ENCODE measurements at places on chromosomes 4 and X.

- DNase-seq, result no peak
Observed at GRCh38 chrX:108304210-108304609, 134.0 kb downstream of the COL4A6 start.

GRCh38 chrX:100980608-100981497 is 11.3 kb downstream of the ARL13A start:
- DNase-seq, result no peak

- DNase-seq, result no peak
Observed at GRCh38 chr4:159220353-159220752, 117.5 kb downstream of the RAPGEF2 start.

DNA sequence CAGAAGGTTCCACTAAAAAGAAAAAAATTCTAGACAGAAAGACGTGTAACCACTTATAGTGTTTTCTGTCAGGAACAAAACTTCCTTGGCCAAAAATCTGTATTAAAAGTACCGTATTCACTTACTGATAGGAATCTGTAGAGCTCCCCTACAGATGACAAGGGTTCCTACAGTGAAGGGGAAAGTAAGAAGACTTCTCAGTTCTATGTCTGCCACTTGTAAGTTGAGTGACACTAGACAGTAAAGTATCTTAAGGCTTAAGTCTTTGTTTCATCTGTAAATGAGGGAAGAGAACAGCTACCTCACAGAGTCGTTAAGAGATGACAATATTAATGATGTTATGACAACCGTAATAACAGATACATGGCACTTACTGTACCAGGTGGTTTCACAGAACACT is 3.3 kb downstream of the COQ2 start:
- no peak for DNase-seq

- DNase-seq, result no peak
Observed at GRCh38 chr4:2816401-2816954, 23.6 kb downstream of the SH3BP2 start.

DNA sequence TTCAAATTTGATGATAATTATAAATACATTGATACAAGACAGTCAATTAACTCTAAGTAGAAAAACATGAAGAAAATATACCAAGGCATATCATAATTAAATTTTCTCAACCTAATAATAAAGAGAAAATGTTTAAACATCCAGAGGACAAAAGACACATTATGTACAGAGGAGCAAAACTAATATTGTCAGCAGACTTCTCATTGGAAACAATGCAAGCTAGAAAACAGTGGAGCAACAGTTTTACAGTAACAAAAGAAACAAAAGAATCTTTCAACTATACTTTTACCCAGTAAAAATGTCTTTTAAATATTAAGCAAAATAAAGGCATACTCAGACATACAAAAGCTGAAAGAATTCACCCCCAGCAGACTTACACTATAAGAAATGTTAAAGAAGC is 238.0 kb downstream of the TMA16 start:
- DNase-seq, result no peak

DNA sequence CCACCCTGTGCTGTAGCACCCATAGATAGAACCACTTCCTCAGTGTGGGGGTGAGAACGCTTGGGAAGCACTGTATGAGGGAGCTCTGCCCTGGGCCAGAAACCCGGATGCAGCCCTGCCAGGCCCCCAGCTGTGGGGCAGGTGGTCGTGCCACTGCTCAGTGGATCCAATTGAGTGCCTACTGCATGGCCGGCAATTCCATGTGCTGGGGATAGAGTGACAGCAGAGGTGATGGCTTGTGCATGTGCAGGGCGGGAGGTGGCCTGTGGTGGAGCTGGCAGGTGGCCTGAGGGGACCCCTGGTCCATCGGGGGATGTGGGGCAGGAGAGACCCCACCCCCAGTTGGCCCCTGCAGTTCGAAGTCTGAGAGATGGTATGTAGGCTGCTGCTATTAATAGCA is 60.4 kb downstream of the TRMT44 start:
- DNase-seq, result no peak

GRCh38 chr4:10656988-10657387 is 27.6 kb downstream of the CLNK start:
- DNase-seq, result no peak

DNA sequence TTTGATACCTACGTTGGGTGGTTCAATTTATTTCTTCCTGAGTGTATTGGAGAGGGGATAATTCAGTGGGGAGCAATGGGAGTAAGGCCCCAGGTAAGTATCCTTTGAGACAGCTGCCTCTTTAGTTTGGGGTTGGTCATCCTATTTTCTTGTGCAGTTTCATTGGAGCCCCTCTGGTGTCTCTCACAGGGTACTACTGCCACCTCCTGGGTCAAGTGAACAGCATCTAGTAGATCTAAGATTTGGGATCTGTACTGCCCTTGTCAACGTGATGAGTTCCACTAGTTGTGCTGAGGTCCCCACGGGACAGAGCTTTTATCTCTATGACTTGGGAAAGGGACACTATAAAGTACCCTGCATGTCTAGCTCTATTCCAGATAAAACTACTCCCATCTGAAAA is 80.6 kb downstream of the PBDC1 start:
- peak; percentile 36 for DNase-seq

- DNase-seq, result no peak
Observed at GRCh38 chr4:144614850-144615585, 30.9 kb upstream of the HHIP start.

DNA sequence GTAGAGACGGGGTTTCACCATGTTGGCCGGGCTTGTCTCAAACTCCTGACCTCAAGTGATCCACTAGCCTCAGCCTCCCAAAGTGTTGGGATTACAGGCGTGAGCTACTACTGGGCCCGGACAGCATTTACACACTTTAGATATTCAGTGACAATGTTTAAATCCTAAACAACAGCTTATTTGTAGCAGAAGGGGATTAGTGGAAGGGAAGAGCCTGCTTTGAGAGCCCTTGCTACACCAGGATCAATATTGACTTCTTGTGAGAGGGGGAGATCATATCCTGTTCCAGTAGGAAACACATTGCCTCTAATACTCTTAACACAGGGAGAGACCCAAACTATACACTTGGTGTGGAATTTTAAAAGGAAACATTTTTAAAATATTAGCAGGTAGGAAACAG is 7.1 kb downstream of the MGST2 start:
- DNase-seq, result no peak

DNA sequence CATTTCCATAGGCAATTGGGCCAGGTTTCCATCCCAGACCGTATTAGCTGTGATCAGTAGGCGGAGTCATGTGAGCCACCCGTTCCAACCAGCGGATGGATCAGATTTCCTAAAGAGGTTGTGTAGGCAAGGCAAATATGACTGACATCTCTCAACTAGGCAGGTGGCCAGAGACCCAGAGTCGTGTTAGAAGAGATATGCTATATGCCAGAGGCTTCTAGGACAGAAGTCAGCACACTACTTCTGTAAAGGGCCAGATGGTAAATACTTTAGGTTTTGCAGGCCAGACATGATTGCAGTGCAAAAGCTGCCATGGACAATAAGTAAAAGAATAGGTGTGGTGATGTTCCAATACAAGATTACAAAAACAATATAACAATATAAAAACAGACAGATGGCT is 788.4 kb downstream of the RPA4 start:
- no peak for DNase-seq

DNA sequence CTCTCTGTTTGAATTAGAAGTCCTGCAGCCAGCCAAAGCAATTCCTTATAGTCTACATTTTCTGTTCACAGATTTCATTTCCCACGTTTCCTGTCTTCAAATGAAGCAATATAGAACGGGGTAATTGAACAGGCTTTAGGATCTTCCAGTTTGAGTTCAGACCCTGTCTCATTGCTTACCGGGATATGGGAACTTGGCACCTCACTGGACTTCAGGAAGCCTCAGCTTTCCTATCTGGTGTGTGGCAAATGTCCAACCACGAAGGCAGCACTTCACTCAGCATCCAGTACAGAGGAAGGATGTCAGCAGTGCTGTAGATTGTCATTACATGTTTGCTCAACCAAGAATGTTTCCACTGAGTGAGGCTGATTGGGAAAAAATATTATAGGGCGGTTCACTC is 271.1 kb upstream of the ZFP42 start:
- DNase-seq, result no peak

DNA sequence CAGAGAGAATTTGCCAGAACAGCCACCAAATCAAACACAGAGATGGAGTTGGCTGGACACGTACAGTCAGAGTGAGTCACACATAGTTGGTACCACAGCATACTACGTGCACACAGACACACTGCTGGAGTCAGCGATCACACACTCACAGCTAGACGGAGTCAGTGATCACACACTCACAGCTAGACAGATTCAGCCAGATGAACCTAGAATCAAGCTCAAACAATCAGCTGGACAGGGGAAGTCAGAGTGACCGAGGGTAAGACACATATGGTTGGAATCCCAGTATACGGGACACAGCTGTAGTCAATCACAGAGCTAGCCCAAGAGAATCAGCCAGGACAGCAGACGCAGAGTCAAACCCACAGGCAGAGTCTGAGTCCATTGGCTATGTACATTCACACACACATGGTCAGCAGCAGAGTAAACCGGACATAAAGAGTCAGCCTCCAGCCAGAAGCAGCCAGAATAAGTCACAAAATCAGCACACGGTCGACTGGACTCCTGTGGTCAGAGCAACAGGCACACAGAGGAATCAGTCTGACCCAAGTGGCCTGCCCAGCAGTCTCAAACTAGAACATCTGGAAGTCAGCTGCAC is 4.6 kb downstream of the SLC38A5 start:
- no peak for DNase-seq

GRCh38 chrX:129723511-129723910 is 15.3 kb upstream of the XPNPEP2 start:
- no peak for DNase-seq

DNA sequence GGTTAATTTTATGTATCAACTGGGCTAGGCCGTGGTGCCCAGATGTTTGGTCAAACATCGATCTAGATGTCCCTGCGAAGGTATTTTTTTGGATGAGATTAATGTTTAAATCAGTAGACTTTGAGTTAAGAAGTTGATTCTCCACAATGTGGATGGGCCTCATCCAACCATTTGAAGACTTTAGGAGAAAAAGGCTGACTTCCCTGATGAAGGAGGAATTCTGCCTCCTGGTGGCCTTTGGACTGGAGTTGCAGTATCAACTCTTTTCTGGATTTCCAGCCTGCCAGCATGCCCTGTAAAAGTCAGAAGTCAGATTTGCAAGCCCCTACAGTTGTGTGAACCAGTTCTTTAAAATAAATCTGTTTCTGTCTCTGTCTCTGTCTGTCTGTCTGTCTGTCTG is 91.4 kb downstream of the STK32B start:
- no peak for DNase-seq

DNA sequence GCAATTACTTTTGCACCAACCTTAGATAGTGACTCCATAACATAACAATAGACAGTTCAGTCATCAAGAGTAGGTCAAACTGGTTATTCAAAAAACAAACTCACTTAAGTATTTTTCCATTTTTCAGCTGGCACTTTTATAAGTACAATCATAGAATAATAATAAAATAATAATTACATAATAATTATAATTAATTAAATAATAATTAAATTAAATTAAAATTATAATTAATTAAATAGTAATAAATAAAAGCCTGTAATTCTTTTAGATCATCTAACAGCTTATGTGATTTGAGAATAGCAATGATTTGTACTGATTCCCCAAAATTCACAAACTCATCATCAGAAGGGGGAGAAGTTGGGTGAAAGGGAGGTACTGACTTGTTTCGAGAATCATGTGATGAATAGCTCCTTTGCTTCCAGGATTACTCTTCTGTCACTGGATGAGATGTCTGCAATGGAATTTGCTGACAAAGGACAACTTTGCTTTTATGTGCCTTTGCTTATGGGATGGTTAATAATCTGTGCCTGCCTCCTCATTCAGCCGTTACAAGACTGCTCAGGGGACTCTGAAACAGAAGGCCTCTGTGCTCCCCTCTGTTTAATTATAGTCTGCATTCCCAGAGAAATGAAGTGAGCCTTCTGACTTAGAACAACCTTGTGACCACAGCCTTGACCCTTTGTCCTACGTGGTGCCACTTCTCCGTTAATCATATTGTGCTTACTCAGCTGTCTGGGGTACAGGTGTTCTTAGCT is 104.8 kb upstream of the ENPEP start:
- no peak for DNase-seq

DNA sequence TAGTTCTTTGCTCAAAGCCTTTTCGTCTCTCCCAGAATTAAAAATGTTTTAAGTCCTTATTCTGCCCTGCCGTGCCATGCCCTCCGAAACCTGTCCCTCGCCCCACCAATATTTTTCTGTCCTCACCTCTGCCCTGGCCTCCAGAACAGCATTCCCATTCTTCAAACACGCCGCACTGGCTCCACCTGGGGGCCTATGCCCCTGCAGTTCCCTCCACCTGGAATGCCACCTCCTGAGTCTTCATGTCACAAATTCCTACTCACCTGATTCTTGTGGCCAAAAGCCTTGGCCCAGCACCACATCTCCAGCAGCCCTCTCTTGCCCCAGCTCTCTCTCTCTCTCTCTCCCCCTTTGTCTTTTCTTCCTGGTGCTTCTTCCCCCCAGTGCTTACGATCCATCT is 91.6 kb downstream of the APBB2 start:
- no peak for DNase-seq

GRCh38 chr4:107780665-107781064 is 44.1 kb upstream of the SGMS2 start:
- no peak for DNase-seq

DNA sequence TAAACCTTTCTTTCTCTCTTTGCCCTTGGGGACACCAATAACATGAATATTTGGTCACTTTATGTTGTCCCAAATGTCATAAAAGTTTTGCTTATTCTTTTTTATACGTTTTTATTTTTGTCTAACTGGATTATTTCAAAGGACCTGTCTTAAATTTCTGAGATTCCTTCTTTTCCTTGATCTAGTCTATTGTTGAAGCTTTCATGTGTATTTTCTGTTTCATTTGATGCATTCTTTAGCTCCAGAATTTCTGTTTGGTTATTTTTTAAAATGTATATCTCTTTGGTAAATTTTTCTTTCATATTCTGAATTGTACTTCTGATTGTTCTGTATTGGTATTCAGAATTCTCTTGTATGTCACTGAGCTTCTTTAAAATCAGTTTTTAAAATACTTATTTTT is 88.3 kb downstream of the PTCHD1 start:
- no peak for DNase-seq

GRCh38 chr4:123621072-123621705 is 224.6 kb downstream of the SPRY1 start:
- no peak for DNase-seq

DNA sequence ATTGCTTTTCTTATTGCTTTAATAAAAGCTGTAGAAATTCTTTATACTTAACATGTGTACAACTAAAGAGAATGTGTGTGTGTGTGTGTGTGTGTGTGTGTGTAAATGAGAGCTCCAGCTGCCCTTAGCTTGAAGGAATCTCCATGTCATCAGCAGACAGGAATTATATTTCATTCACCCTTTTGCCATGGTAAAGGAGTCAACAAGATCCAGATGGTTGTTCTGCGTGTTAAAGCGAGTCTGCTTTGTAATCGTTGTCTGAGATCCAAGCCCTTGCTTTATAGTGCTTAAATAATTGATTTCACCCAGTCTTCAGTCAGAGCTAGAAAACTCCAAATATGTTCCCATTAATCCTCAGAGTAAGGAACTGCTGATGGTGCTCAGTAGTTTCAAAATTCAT is 285.5 kb downstream of the PDGFC start:
- DNase-seq, result no peak

Data from activated CD4-positive, alpha-beta T cell treated with anti-CD3 and anti-CD28 coated beads, Interleukin-2, Interleukin-4, amounts not matched to agents 100 ng/mL and 50 ng/mL, durations not matched to agents 16 hours and 8 hours (primary cell).